ENCODE measurements at places on chromosomes 11 and 22.

DNA sequence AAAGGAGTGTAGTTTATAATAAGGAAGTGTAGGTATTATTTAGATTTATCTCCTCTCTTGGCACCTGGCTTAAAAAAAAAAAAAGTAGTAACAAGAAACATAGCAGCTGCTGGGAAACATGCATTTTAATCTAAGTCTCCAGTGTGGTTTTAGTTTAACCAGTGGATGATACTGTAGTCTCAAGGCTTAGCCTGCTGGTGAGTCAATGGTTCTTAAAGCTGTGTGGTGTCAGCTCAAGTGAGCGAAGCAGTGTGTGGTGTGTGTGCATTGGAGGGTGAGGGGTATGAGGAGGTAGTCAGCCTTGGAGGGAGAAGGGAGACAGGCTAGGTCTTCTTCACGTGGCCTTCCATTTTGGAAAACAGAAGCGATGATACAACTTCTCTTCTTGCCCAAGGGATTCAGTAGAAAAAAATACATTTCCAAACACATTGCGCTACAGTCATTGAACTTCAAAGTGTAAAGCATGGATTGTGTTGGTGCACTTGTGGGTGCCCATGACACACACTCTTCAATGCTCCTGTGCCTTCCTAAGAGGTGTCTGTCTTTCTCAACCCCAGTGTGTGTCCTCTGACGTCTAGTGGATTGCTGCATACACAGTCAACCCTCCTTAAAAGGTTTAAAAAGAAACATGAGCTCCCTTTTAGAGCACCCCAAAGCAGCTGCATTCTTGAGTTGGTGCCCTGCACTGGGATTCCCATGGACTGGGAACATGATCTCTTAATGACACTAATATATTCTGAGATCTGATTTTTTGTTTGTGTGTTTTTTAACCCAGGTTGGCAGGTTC, 40.1 kb downstream of the ZBTB16 start:
- no peak for DNase-seq

DNA sequence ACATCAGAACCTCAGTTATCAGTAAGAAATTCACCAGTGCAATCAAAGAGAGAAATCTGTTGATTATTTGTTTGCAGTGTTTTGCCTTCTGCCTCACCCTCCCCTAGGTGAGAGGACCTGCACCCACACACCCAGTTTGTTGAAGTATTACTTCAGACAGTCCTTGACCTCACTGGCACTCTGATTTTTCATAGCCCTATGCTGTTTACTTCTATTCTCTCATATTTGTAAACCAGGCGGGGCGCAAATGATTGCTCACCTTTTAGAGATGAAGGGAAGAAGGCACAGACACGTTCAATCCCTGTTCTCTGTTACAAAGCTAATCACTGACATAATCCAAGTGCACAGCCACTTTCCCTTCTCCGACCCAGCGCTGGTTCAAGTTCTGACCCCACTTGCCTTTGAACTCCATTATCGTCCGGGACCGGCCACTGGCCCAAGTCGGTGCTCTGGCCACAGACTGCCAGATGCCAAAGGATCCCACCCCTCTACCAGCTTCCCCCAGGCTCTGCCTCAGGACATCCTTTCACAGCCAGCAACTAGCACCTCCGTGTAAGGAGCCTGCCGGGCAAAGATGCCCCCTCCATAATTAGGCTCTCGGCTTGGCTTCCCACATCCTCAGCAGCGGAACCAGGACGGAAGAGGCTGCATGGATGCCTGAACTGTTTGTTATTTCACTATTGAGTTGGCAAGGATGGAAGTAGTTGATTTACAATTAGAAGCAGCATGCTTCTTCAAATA, 1.7 kb downstream of the ETS1 start:
- DNase-seq = no peak

GRCh38 chr11:128790196-128790595, 76.9 kb downstream of the KCNJ1 start:
- DNase-seq = no peak

DNA sequence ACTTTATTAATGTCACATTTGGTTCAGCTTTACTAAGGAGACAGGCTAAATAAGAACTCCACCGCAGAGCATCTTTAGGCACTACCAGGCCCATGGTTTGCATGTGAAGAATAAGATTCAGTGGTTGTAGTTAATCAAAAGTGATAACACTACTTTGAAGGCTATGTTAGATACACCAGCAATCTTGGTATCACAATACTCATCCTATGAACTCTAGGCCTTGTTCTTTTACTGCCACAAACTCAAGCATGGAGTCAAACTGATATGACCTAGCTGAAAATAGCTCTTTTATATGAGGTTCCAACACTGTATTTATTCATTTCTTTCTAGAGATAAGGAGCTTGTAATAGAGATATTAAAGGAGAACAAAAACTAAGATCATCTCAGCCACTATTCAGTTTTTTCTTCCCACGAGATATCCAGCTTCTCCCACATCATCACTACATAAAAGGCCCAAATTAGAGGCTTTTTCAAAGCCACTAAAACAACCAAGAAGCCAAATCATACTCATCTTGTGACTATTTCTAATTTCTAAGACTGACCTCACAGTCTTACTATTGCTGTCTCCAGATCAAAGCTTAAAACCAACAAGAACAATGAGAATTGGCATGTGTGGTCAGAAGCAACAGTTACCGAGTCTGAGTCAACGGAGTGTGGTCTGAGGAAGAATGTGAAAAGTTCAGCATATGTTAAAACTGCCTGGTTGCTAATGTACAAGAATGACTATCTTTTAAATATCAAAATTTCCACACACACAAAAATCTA, 25.1 kb upstream of the GUCY1A2 start:
- DNase-seq = no peak

DNA sequence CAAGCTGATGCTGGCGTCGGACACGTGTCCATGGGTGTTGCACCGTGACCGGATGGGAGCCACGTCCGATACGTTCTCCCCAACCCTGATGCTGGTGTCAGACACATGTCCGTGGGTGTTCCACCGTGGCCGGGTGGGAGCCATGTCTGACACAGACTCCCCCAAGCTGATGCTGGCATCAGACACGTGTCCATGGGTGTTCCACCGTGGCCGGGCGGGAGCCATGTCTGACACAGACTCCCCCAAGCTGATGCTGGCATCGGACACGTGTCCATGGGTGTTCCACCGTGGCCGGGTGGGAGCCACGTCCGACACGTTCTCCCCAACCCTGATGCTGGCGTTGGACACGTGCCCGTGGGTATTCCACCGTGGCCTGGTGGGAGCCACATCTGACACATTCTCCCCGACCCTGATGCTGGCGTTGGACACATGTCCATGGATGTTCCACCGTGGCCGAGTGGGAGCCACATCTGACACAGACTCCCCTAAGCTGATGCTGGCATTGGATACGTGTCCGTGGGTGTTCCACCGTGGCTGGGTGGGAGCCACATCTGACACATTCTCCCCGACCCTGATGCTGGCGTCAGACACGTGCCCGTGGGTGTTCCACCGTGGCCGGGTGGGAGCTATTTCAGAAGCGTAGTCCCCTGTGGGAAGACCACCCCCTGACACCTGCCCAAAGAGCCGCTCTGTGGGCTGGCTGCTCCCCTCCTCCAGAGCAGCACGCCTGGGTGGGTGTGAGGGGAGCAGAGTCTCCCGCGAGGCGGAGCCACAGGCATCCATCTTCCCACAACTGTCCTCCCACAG, 20.0 kb downstream of the SELENOO start:
- no peak for DNase-seq

DNA sequence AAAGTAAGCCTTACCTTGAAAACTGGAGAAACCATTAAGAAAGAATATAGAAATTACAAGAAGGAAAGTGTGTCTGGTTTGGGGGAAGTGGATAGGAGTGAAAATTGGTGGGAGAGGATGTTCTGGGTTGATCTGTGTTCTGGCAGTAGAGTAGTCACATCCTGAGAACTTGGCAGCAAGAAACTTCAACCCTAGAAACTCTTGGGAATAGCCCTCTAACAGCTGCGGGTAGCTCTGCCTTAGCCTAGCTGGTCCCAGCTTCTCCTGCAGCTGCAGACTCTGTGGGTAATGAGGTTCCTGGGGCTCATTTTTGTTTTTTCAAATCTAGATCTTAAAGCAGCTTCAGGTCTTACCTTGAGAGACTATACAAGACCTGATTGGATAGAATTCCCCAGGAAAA, 24.2 kb upstream of the OR6X1 start:
- DNase-seq = no peak

DNA sequence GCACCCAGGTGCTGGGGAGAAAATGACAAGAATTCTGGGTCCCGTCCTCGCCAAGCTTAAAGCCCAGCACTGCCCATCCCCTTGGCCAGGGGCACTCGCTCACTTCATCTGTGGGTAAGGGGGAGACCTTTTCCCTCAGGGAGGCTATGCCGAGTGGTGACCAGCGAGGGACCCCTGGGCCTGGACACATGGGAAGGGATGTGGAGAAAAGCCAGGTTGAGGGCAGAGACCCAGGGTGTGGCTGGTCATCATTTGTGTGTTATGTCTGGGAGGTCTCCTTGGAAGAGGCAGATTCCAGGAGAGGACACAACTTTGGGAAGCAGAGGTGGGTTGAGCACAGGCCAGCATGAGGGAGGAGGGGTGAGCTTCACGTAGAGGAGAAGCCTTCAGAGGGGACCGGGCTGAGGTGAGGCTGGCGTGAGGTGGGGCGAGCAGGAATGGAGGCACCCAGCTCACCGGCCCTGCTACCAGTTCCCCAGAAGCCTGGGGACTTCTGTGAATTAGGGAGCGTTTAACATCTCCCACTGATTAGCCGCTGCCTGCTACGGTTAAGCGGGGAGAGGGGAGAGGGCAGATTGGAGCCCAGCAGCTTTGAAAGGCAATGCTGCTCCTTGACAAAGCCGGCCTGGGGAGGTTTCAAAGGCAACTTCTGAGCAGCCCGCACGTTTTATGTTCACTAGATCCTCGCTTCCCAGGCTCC, 25.8 kb upstream of the NECTIN1 start:
- no peak for DNase-seq

GRCh38 chr22:45579306-45579705, 76.6 kb downstream of the FBLN1 start:
- no peak for DNase-seq

DNA sequence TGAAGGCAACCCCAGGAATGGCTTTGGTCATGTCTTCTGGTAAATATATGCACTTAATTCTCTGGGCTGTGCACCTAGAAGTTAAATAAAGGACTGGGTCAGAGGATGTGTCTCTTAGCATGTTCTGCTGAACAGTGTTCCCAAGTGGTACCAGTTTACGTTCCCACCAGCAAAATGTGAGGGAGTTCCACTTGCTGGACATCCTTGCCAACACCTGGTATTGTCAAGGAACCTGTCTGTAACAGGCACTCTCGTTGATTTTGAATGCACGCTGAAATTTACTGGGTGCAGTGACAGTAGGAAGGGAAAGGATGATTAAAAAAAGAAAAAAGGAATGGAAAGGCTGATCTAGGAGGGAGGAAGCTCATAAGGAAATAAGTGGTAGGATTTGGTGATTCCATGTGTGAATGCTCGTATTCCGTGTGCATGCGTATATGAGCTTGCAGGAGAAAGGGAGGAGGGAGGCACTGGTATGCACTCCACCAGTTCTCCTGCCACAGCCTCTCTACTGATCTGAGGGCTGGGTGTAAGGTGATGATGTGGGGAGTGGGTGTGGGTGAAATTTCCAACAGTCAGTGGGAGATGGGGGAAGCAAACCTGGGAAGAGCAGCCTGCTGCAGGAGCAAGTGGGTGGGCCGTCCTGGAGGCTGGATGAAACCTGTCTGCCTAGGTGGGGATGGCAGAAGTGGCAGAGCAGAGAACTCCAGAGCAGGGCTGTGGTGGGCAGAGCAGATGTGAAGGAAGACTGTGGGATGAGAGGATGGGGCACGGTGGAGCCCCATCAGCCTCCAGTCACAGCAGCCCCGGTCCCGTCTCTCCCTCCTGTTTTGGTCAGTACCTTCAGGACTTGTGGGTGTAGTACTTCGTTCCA, 15.0 kb downstream of the MED15 start:
- DNase-seq = no peak

DNA sequence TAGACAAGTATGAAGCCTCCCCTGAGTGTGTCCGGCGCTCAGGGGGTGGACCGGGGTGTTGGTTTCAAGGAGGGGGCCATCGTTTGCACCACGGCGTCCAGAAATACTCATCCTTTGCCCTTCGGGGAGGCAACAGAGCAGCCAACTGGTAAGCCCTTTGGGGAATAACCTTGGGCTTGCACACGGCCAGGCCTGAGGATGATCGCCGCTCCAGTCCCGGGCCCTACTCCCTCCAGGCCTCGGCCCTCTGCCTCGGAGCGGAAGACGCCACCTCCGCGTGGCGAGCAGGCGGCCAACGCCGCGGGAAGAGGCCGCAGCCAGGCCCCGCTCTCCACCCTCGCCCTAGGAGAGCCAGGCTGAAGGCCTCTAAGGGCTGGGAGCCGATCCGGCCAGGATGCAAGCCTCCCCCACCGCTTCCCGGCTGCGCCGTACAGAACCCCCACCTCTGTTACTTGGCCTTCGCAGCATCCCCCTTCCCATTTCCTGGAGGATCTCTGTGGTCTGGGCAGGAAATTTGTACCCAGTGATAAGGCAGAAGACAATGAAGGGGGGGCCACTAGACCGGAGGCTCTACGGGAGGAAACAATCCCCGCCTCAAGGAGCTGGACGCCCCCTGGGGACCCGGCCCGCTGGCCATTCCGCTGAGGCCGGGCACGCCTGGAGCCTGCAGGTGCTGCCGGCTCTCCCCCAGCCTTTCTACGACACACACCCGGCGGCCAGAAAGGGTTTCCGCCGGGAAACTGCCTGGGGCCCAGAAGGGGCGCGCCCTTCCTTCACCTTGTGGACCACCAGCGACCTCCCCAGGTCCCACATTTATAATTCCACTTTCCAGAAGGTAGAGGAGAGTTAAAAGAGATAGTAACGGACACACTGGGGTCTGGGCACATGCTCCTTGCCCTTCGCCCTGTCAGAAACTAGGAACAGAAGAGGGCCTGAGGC, 2.6 kb downstream of the ESAM start:
- DNase-seq = no peak

Data from colonic mucosa (tissue), 4 donors.